ENCODE measurements at places on chromosomes 1 and 21.

GRCh38 chr1:182575540-182576149 lies 13.4 kb downstream of the RNASEL start:
- no peak for DNase-seq

DNA sequence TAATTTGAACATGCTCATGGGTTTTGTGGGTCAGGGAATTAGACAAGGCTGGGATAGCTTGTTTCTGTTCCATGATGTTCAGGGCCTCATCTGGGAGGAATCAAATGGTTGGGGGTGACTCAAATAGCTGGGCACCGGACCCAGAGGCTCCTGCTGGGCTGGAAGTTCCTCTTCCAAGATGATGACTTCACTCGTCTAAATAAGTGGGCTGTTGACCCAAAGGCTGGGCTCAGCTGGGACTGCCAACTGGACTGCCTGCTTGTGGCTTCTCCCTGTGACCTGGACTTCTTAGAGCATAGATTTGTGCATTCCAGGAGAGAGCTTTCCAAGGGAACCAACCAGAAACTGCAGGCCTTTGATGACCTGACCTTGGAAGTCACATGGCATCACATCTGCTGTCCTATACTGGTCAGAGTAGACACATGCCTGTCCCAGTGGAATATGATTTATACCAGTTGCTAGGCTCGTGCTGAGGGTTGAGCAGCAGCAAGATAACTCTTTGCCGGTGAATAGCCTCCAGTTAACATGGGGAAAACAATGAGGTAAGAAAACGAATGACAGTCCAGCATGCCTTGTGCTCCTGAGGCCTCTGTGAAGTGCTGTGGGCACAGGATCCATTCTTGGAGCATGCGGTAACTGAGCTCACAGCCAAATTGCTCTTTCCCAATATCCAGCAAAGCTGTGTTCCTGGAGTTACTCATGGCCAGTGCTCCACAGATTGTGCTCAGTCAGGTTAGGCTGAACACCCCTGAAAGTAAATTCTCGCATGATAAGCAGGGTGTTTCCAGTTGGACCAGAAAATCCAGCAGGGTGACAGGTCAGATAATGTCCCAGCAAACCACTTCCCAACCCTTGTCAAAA lies 272.9 kb upstream of the TMEM51 start:
- DNase-seq, result no peak

GRCh38 chr21:36554411-36555157 lies 74.7 kb upstream of the CLDN14 start:
- no peak for DNase-seq

DNA sequence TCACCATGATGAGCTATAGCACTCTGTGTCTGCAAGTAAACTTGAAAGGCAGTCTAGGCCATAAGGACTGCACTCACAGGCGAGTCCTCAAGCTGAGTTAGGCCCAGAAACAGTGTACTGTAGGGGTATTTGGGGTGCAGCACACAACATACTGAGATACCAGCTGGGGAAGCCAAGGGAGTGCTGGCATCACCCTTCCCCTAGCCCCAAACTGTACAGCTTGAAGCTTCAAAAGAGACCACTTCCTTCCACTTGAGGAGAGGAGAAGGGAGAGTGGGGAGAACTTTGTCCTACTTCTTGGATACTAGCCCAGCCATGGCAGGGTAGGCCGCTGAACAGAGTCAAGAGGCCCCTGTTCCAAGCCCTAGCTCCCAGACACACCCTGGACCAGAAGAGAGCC lies 24.2 kb upstream of the SNX7 start:
- no peak for DNase-seq

DNA sequence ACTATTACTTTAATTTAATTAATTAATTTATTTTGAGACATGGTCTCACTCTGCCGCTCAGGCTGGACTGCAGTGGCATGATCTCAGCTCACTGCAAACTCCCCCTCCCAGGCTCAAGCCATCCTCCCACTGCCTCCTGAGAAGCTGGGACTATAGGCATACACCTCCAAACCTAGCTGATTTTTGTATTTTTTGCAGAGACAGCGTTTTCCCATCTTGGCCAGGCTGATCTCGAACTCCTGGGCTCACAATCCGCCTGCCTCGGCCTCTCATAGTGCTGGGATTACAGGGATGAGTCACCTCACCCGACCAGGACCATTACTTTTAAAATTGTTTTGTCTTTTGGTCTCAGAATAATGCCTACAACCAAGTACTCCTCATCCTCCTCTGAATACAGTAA lies 15.6 kb downstream of the YY1AP1 start:
- DNase-seq, result no peak

GRCh38 chr21:42525029-42525581 lies 11.5 kb downstream of the SLC37A1 start:
- no peak for DNase-seq

- no peak for DNase-seq
Measured at GRCh38 chr1:219797009-219797408, 131.3 kb downstream of the SLC30A10 start.

DNA sequence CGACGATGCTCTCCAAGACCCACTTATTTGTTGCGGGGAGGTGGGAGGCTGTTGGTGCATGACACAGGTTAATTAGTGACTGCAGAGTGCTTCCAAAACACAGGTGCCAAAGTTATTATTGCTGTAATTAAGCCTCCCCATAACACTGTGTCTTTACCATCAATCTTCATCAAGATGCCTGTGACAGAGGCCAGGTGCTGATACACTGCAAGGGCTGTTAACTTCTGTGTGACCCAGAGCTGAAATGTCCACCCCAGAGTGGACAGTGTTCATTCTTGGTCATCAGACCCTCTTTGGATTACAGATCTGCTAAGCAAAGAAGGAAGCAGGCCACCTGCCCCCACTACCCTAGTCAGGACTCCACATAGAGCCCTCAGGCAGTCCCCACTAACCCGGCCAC lies 55.5 kb downstream of the CAPN8 start:
- no peak for DNase-seq

DNA sequence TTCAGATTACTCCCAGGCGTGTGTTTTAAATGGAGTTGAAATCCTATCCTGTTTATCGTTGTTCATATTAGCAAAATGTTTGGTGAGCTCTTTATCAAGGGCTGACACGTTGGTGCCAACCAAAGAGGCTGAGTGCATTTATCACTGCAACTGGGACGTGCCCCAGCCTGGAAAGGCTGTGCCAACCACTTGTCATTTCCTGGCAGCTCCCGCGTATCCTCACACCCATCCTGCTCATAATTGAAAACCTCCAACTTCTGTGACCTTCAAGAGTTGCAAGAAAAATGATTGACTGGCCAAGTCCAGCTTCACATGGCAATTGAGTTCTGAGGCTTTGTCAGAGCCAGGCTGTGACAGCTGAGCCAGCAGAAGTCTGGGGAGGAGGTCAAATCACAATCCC lies 43.7 kb upstream of the KCNA3 start:
- no peak for DNase-seq

DNA sequence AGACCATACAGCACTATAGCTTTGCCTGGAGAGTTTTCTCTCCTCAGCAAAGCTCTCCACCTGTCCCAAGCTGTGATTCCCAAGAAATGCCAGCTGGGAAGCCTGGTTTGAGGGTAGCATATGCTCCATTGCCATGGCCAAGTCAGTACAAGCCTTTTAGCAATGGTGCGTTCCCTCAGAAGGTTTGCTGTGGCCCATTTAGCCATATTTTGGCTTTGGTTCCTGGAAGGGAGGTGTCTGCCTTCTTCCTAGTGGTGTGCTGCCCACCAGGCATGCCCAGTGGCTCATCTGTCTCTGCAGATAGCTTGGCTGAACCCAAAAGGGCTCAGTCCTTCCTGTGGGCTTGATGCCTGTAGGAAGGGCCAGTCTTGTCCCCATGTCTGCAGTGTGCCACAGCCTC lies 32.4 kb downstream of the GALNT2 start:
- no peak for DNase-seq

GRCh38 chr1:6888870-6889269 lies 103.6 kb downstream of the CAMTA1 start:
- DNase-seq, result no peak

- no peak for DNase-seq
Measured at GRCh38 chr1:174946031-174946430, 53.7 kb upstream of the CACYBP start.

GRCh38 chr1:5688081-5689077 lies 303.8 kb downstream of the NPHP4 start:
- DNase-seq, result peak; percentile 3

DNA sequence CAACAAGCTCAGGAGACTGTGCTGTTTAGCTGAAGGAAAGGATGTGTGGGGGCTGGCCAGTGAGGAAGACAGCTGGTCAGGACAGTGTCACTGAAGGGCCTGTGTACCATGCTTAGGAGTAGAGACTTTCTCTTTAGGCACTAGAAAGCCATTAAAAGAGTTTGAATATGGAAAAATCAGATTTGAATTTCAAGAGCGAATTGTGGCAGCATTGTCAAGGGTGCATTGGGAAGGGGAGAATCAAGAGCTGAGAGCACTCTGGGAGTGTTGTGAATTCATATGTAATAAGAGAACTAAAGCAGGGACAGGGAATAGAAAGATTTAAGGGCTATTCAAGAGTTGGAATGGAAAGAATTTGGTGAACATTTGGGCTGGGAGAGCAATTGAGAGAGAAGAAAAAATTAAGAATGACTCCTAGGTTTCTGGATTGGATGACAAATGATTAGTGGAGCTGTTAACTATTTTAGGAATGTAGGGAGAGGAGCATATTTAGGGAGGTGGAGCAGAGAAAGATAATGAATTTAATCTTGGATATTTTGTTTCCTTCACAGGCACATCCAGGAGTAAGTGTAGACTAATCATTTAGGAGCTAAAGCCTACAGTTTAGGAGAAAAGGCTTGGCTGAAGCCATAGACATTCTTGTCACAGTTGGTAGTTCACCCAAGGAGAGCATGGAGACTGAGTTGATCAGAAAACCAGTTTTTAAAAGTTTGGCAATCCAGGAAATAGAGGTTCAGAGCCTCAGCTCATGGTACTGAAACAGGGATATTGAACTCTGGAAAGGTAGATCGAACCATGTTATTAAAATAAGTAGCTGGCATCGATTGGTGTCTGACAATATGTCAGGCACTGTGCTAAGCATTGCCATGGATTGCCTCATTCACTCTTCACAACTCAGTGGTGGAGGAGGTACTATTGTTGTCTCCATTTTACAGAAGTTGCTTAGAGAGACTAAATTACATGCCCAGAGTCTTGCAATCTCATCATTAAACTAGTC lies 23.1 kb upstream of the TOR3A start:
- no peak for DNase-seq

DNA sequence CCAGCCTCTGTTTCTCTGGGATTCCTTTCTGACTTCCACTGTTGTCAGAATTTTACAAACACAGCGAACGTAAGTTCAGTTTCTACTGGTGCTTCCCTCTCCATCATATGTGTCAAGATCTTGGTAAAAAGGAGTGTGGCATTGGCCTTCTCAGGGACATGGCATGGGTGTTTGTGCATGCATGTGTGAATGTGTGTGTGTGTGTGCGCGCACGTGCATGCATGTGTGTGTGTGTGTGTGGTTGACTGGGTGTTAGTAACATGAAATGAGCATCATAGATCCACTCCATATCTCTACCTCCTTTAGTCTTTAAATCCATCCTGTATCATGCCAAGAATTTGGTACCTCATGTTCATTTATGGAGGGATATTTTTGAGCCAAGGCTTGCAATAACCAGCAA lies 411.3 kb downstream of the NPHP4 start:
- DNase-seq, result no peak

DNA sequence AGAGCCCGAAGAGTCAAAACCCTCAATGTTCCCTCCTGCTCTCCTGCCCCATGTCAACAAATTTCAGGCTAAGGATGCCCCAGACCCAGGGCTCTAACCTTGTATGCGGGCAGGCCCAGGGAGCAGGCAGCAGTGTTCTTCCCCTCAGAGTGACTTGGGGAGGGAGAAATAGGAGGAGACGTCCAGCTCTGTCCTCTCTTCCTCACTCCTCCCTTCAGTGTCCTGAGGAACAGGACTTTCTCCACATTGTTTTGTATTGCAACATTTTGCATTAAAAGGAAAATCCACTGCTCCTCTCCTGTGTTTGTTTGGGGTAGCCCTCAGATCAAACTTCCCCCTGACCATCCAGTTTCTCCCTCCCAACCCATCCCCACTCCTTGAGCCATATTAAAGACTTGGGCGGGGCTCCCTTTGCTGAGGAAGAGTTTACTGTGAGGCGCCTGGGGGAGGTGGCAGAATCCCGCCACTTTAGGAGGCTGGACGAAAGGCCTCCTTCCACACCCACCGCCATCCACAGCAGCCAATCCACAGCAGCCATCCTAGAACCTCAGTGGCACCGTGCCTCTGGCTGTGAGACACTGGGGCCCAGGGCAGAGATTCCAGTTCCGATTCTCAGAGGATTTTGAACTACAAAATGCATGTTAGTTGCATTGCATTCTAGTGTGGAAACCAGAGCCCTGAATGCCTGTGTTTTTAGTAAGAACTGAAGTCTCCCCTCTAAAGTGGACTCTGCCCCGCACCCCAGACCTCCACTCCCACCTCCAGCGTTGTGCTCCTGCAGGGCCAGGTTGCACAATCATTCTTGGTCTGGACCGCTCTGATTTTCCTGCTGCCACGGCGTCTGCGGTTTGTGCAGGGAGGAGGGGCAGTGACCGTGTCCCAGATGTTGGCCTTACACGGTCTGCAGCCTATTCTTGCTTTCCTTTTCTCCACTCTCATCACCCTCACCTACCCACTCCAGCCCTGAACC lies 3.0 kb downstream of the OLFML3 start:
- no peak for DNase-seq

GRCh38 chr1:200530623-200531261 lies 89.8 kb downstream of the KIF14 start:
- DNase-seq, result no peak

GRCh38 chr1:151594143-151594625 lies 17.7 kb upstream of the SNX27 start:
- peak; percentile 73 for DNase-seq

GRCh38 chr1:189786761-189787160 lies 690.9 kb downstream of the BRINP3 start:
- DNase-seq, result no peak

Measured in SHP77 (cell line).